C1 segment of cervical spinal cord (tissue), 14 donors: ENCODE measurements at places on chromosomes 2 and 18.

DNA sequence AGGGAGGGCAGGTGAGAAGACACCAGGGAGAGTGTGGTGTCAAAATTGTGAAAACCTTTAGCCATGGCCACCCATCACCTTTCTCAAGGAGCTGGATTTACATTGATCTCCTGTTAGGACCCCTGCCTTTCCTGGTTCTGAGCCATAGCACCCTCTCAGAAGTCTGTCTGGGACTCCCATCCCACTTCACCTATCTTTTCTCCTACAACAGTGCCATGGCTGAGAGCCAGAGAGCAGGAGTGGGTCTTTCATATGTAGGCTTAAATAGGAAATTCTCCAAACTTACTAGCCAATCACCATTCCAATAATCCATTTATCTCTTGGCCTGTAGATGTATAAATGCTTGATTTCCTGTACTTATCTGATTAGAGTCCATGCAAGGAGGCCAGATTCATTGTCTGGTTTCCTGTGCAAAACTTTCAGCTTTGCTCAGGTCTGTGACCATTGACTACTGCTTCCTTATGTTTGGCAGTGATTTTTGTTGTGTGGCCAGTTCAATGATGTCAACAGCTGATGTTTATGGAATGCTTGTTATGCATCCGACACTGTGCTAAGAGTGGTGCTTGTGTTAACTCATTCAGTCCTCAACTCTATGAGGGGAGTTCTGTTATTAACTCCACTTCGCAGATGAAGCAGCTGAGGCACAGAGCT, 57.6 kb upstream of the IGFBP5 start:
- DNase-seq: no peak

- DNase-seq: no peak
These were observed 150.6 kb downstream of the PRPF40A start for GRCh38 chr2:152566728-152567069.

GRCh38 chr2:36404754-36405153, 49.2 kb downstream of the CRIM1 start:
- no peak for DNase-seq

GRCh38 chr2:159855557-159856061, 57.6 kb upstream of the CD302 start:
- DNase-seq: no peak

GRCh38 chr2:27152796-27153464, 4.1 kb downstream of the TCF23 start:
- no peak for DNase-seq

GRCh38 chr2:17709897-17710296, 43.7 kb downstream of the SMC6 start:
- DNase-seq: no peak

GRCh38 chr2:231752061-231752460, 29.0 kb downstream of the PDE6D start:
- DNase-seq: no peak

- DNase-seq: no peak
These were observed 63.5 kb upstream of the WIPF1 start for GRCh38 chr2:174660984-174661675.

GRCh38 chr2:28976584-28976983, 4.5 kb upstream of the TOGARAM2 start:
- no peak for DNase-seq

GRCh38 chr2:28663359-28663758, 88.3 kb upstream of the PPP1CB start:
- no peak for DNase-seq

GRCh38 chr18:2656237-2656980, 883 bp downstream of the SMCHD1 start:
- no peak for DNase-seq

DNA sequence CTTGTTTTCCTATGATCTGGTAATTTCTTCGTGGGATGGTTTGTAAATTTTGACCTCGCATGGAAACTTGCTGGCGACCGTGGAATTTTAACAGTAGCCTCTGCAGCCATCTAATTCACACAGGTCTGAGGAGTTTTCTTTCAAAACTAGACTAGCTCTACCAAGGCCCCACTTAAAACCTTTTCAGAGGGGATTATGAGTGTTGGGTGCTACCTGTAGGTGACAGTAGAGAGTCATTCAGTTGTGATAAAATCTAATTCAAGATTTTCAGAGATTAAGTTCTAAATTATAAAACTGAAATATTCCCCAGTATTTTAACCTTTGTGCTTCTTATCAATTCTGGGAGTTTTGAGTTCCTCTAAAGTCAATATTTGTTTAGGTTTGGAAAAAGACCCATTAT, 31.0 kb downstream of the THSD7B start:
- no peak for DNase-seq

GRCh38 chr2:113407446-113408099, 29.9 kb upstream of the ZNG1B start:
- DNase-seq: no peak

- no peak for DNase-seq
These were observed 29.6 kb upstream of the FOSL2 start for GRCh38 chr2:28362991-28363521.

DNA sequence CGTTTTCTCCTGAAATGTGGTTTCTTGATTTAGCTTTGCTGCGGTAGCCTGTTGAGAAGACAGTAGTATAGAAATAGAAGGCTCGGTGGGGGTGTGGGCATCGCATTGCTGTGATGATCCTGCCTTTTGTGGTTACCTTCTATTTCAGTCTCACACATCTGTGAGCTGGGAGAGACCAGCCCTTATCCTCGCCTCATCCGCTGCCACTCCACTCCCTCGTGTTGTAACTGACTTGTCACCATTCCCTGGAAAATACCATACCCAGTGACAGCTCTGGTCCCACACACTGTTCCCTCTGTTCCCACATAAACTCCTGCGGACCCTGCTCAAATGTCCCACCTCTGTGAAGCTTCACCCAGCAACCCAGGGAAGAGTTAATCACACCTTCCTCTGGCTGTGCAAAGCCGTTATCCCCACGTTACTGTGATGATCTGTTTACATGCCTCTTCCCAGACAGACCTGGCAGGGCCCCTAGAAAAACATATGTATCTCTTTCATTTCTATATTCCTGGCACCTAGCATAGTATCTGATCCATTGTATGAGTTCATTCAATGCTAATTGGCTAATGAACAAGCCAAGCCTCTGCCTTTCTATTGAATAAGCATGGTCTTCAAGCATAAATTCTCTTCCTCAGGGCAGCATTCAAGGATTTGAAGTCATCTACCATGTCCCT, 114.6 kb downstream of the MAPK4 start:
- DNase-seq: no peak

- no peak for DNase-seq
These were observed 1226.6 kb upstream of the FAM98A start for GRCh38 chr2:34825686-34826085.

GRCh38 chr2:115386465-115386864, 944.0 kb downstream of the DPP10 start:
- DNase-seq: no peak

DNA sequence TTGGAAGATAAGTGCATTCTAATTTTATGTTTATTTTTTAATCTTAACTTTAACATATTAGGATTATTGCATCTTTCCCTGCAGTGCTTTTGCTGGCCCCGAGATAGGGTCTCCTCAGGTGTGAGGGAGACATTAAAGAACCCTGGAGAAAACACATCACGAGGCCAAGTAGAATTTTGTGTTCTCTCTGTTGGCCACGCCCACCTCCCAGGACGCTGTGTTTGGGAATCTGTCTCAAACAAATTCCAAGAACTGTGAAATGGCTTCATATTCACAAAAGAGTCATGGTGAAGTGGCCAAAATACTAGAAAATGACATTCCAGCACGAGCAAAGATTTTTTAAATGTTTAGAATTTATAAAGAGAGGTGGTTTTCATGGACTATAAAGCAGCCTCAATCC, 27.3 kb downstream of the RNF144A start:
- no peak for DNase-seq

DNA sequence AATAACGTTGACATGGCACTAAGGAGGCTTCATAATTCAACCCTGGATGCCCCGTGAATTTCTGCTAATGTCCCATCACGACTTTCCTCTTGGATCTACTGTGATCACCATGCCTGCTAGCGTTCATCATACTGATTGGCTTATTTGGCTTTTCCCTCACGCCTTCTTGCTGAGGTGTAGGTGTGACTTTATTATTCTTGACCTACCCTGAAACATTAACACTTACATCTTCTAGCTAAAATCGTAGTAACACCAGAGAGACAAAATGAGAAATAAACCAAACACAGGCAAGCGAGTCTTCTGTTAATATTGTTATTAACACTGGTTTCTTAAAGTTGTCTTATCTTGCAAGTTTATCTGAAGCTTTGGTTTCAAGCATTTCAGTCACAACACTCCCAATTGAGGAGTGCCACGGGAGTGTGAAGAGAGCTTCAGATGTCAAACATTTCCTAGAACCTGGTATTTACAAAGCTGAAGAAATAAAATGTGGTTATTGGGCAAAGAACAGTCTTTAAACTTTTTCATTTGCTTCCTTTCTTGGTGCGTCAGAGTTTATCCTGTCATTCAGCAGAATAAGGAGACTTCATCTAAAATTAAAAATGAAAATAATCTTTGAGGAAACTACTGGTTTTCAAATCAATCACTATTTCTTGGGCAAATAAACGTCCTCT, 15.4 kb upstream of the STAT1 start:
- no peak for DNase-seq

DNA sequence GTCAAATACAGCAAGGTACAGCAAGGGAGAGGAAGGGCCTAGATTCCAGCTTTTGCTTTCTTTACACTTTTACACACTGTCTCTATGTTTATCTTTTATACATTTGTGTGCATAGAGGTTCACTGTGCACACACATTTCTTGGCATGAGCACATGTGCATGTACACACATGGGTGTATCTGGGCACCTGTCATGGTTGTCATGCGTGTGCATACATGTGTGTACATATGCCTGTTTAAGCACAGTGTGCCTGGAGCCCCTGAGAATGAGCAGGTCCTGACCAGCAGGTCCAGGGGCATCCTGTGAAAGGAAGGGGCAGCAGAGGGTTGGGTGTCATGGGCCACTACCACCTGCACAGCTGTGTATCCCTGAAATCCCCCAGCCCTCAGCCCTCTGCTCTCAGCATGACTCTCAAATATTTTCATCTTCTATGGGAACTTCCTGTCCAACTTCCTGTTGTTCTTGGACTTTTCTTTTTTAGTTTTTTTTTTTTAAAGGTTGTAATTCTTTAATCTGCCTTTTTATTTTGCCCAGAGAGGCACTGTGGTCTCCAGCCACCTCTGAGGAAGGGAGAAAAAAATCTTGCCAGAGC, 97.0 kb upstream of the EPAS1 start:
- DNase-seq: no peak

GRCh38 chr2:176206136-176206535, 17.7 kb downstream of the HOXD1 start:
- DNase-seq: no peak

GRCh38 chr18:56789889-56790180, 138.7 kb downstream of the WDR7 start:
- DNase-seq: no peak

DNA sequence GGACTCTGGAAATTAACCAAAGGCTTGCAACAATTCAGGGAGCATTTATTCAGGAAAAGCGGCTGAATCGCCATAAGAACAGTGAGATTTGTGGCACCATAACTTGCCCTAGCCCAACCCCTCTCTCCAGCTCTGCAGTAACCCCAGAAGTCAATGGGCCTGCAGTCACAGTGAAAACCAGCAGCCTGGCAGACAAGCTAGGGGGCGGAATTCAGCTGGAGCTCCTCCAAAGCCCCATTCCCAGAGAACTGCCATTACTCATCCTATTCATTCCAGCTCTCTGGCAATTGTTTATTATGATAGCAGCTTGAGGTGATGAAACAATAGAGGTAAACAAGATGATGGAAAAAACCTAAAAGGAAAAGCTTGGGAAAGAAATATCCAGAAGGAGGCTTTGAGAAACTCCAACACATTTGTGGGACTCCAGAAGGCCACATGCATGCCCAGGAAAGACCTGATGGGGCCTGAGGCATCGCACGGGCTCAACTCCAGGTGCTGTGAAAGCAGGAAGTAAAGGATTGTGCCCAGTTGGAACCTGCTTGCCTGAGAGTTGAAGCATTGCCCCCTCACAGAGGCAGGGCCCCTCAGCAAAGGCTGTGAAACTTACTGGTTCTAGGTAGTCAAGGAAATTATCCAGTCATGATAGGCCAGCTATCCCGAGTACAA, 126.7 kb downstream of the TWIST2 start:
- peak; percentile 14 for DNase-seq

- no peak for DNase-seq
These were observed 61.0 kb downstream of the MGAT5 start for GRCh38 chr2:134314681-134315368.

DNA sequence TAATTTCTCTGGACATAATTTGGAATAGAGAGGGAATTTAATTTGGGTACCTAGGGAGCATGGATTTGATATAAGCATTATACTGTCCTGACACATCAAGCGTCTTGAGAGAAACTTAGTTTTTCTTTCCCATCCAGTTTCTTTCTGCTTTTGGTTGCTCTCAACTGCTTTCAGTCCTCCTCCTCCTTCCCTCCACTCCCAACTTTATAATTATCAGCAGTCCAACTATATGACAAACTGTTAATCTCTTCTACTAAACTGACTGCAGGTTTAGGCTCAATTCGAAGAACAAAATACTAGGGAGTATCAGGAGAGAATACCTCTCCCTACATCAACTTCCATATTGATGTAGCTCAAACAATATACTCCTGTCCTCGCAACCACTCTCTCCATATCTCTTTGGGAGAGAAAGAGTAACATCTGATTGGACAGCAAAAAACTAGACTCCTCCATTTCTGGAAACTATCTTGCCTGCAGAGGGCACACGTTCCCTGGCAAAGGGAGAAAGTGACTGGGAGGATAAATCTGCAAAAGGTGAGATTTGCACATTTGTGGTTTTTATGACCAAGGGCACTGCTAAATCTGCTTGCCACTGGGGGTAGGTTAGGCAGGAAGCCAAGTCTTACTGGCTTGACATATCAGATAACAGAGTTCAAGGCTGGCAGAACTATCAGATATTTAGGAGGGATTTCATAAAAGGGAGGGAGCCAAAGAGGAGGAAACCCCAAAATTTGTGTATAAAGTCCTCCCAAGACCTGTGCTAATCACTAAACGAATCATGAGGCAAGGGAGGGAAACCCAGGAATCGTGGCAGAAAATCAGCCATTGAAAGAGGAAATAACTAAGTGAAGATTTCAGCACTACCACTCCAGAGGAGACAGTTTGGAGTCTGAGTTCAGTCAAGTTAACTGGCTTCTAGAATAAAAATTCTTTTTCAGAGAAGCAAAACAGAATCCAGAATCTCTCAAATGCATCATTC, 40.0 kb downstream of the ICA1L start:
- DNase-seq: no peak

DNA sequence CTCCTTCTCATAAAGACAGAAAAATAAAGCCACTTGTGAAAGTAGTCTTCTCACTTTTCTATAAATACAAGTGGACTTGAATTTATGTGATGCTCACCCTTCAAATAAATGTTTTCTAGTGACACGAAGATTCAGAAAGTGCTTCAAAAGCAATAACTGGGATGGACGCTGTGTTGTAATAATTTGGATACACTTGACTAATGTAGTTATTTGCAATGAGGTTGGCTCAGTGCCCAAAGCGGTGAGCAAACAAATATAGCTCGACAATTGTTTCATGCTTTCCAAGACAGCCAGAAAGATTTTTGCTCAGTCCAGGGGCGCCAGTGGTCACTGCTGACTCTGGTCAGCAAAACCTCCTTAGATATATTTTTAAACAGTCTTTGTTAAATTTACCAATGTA, 278.6 kb upstream of the KLHL14 start:
- no peak for DNase-seq

- no peak for DNase-seq
These were observed 54.7 kb downstream of the SPRED2 start for GRCh38 chr2:65377556-65378192.

GRCh38 chr2:207950063-207950760, 75.1 kb downstream of the PLEKHM3 start:
- no peak for DNase-seq
